ENCODE measurements at places on chromosomes 12 and 14.

GRCh38 chr14:21669284-21669683, 4.3 kb downstream of the OR4E1 start:
- no peak for DNase-seq

- no peak for DNase-seq
Measured at GRCh38 chr12:82635263-82635662, 51.4 kb upstream of the TMTC2 start.

DNA sequence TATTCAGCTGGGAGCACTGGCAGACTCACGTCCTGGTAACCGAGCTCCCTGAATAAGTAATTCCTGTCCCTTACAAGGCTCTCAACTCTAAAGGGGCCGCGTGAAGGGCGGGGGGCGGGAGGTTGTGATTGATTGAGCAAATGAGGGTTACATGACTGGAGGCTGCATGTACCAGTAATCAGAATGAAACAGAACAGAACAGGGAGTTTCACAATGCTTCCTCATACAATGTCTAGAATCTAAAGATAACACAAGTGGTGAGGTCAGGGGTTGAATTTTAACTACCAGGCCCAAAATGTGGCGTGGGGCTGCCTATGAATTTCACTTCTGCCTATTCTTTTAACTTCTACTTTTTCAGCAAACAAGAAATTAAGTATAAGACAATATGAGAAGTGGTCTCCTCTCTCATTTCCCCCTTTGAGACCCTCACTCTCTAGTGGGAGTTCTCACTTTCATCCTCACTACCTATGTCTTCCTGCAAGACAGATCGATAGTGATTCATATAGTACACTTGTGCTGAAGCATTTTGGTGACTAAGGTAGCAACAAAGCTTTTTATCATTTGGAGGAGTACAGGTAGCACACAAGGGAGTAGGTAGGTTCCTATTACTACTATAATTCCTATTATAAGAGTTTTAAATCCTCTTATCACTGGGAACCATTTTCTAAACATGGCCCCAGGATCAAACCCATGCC, 239.8 kb downstream of the KTN1 start:
- DNase-seq: no peak

DNA sequence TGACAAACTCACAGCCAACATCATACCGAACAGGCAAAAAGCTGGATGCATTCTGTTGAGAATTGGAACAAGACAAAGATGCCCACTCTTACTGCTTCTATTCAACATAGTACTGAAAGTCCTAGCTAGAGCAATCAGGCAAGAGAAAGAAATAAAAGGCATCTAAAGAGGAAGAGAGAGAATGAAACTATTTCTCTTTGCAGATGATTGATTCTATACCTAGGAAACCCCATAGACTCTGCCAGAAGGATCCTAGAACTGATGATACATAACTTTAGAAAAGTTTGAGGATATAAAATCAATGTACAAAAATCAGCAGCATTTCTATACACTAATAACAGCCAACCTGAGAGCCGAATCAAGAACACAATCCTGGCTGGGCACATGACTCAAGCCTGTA, 6.1 kb upstream of the ANO6 start:
- no peak for DNase-seq

- no peak for DNase-seq
Measured at GRCh38 chr14:43475757-43476156, 1031.3 kb downstream of the FSCB start.

- DNase-seq: no peak
Measured at GRCh38 chr14:65866448-65866847, 453.9 kb downstream of the FUT8 start.

DNA sequence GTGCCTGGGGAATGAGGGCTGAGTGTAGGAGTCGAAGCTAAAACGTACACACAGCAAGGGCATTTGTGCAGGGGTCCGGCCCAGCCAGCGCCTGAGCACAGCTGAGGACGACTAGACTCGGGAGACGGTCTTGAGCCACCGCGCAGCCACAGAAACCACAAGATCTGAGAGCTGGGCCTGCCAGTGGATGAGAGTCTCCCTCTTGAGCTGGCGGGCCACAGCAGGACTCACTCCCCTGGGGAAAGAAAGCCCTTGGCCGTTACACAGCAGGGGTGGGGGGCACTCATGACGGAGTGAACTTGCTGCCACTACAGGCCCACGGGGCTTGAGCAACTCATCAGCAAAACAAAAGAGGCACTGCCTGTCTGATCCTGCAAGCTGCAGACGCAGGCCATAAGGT, 23.0 kb downstream of the STX2 start:
- no peak for DNase-seq

- DNase-seq: no peak
Measured at GRCh38 chr12:51082561-51083125, 753 bp downstream of the CSRNP2 start.

- no peak for DNase-seq
Measured at GRCh38 chr12:71567537-71567936, 96.1 kb downstream of the ZFC3H1 start.

- DNase-seq: no peak
Measured at GRCh38 chr12:99977550-99977949, 7.2 kb downstream of the ANKS1B start.

GRCh38 chr14:25832585-25832984, 765.2 kb downstream of the NOVA1 start:
- no peak for DNase-seq

DNA sequence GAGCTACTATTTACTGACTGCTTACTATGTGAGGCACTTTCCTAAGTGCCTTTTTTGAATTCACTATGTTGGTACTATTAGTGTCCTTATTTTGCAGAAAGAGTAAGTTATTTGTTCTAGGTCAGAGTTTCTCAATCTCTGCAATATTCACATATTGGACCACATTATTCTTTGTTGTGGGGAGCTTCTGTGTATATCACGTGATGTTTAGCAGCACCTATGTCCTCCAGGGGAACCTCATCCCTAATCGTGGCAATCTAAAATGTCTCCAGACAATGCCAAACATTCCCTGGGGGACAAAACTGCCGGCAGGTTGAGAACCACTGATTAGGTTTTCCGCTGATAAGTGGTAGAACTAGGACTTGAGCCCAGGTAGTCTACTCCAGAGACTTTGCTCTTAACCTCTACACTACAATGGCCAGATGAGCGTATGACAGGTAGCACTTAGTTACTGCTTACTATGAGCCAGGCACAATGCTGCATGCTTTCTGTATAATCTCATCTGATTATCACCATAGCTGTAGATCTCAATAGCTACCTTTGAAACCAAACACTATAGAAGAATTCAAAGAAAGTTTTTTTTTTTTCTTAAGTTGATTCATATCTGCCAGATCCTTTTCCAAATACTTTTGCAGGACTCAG, 38.9 kb downstream of the NELL2 start:
- no peak for DNase-seq

GRCh38 chr14:85085981-85086380, 444.0 kb upstream of the FLRT2 start:
- DNase-seq: no peak

DNA sequence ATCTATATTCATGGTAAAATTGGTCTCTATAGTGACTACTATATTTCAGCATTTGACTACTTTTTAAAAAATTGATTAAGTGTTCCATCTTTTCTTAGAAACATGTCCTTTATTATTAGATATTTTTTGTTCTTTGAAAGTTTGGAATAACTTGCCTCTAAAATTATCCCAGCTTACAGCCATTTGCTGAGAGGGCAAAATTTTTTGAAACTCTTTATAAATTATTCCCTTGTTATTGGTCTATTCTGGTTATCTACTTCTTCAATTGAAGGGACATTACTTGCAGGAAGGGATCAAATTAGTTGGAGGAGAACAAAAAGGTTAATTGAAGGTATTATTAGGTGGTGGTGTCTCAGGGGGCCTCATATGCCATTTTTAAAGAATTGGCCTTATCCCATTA, 184.1 kb downstream of the TTC6 start:
- no peak for DNase-seq

All from stimulated activated CD8-positive, alpha-beta memory T cell treated with anti-CD3 and anti-CD28 coated beads, Interleukin-2, amount 100 ng/mL, for 1 hour (primary cell).